ENCODE measurements at places on chromosomes 13 and 19.

DNA sequence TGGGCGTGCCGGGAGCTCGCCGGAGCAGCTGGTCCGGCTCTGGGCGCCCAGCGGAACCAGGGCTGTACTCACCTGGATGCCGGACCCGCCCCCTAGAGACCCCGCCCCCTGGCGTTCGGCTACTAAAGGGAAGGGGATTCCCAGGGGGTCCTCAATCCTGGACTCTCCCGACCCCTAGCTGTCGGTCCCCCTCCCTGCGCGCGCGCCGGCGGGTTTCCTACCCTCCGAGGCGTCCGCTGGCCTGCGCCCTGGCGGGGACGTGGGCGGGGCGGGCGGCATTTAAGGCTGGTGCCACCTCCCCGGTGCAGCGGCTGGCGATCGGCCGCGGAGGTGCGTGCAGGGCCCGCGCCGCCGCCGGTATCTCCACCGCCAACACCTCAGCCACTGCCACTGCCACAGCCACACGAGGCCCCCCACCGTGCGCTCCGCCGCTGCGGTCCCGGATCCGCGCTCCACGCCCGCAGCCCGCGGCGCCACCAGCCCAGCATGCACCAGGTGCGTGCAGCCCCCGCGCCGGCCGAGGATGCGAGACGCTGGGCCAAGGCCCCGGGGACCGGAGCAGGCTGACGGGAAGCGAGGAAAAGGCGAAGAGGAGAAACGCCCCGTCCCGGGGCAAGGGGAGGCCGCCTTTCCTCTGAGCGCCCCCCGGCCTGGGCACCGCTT lies at the start of gene ATP12A:
ATP12A (plus strand) TSS at position 151 of the 663 bp plus-strand sequence; CDS start at position 487, 336 bp downstream.
- DNase-seq: no peak

DNA sequence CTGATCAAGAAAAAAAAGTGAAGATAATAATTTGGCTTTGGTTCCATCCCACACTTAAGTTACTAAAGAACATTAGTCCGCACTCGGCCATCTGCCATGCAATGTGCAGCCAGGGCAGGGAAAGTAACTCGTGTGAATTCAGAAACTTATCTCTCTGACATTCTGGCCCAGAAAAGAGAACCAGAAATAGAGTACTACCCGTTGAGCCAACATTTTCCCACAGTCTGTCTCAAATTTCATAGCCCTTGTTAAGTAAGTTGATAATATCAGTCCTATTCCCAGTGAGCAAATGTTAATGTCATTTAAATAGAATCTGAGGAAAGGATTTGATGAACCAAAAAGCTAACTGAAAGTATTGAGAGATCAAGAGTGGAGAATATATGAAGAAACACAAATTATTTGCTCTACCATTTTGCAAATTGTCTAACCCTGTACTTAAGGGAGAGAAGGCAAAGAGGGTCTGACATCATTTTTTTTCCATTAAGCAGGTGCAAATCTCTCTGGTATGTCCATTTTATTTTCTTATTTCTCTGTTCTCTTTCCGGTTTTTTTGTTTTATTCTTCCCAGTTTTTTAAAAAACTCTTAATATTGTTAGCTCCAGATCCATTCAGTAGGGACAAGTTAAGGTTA lies 156.3 kb downstream of the NDFIP2 start:
- DNase-seq: no peak

DNA sequence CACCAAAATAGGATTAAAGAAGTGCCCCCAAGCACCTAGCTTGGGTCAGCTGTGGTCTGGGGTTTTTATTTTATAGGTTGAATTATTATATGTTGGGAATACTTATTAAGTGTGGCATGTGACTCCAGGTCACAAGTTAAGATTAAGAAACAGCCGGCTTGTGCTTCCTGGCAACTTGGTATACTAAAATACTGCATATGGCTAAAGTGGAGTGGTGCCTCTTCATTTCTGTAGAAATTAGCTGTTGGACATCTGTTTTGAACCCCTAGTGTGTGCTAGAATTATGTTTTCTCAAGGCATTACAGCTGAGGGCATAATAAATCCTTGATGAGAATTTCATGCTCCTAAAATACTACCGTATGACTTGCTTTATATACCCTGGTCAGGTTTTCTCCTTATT lies 286.6 kb downstream of the SHISA2 start:
- no peak for DNase-seq

DNA sequence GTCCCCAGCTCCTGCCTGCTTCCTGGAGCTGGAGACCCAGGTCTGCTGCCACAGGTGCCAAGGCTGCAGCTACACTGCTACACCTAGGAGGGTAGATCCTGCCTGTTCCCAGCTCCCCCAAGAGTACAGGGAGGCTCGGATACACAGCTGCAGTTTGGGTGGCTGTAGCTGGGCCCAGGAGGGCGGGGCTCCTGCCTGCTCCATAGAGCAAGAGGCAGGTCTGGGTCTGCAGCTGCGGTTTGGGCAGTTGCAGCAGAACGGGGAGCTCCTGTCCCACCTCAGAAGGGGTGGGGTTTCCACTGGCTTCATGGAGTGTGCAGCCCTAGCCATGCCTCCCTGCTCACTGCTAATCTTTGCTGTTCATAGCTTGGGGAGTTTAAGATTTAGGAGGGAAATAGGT lies 199.0 kb downstream of the NUFIP1 start:
- no peak for DNase-seq

DNA sequence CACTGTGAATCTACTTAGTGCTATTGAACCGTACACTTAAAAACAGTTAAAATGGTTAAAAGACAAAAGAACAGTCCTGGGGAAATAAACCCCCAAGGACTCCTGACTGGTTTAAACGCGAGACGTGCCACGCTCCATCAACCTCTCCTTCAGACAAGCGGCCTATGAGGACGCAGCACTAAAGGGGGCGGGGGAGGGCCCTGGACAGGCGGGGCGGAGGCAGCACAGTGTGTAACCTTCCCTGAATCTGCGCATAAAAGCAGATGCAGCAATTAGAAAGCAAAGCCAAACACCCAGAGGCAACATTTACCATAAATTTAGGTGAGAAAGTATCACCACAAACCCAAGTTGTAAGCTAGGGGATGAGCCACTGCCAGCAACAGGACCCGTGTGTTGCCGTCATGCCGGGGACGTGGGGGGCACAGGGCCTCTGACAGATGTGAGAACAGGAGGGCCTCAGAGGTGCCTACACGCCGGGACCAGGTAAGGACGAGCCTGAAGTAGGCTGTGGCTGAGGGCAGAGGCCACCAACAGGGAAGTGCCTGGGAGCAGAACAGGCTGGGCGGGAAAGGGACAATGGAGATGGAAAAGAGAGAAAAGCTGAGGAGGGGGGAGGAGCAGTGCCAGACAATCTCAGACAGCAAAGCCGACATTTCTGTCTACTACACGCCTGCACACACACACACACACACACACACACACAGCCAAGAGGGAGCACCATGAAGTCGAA lies 15.3 kb upstream of the ADPRHL1 start:
- no peak for DNase-seq

Measured in anterior cingulate cortex (tissue), 58 donors.